Left lobe of liver (tissue), 2 donors: ENCODE measurements at places on chromosomes 6 and 20.

- DNase-seq = no peak
Measured at GRCh38 chr6:62013719-62014118, 272.3 kb downstream of the KHDRBS2 start.

DNA sequence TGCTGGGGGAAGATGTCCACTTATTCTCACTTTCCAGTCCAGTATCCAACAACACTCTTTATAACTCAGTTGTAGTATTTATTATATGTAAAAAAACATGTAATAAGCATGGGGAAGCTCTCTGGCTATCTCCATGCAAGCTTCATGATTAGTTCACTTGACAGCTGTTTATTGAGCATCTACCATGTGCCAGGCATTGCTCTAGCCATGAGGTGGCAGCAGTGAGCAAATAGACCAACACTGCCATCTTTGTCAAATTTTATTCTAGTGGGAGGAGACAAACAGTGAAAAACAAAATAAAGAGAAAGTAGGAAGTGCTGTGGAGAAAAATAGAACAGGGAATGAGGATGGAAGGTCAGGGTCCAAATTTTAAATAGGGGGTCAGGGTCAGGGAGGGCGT lies 131.8 kb downstream of the CFAP61 start:
- no peak for DNase-seq

GRCh38 chr20:16760431-16761304 lies 12.5 kb downstream of the OTOR start:
- no peak for DNase-seq

DNA sequence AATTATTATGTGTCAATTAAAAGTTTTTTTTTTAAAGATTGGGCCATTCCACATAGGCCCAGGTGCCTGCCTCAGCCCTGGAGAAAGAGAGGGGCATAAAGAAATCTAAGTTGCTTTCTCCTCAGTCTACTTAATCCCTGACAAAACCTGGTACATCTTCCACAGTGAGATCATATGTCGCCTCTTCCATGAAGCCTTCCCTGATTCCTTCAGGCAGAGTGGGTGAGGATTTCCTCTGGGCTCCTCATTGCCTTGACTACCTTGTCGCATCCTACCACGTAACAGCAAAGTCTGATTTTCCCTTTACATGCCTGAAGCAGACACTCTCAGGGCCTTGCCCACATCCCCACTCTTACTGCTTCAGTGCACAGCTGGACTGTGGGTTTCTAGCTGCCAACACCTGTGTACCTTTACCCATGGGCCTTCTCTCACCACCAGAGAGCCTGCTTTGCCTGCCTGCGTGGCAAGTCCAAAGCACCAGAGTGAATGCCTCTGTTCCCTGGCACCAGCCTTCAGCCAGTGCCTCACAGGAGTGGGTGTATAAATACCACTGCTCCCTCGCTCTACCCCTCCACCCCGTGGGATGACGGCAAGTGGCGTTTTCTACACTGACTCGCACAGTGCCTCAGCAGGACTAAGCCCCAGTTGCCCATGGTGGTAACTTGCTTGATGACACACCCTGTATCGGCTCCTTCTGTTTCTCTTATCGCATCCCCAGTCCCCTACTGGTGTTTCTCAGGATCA lies 68.0 kb downstream of the EYA2 start:
- no peak for DNase-seq

DNA sequence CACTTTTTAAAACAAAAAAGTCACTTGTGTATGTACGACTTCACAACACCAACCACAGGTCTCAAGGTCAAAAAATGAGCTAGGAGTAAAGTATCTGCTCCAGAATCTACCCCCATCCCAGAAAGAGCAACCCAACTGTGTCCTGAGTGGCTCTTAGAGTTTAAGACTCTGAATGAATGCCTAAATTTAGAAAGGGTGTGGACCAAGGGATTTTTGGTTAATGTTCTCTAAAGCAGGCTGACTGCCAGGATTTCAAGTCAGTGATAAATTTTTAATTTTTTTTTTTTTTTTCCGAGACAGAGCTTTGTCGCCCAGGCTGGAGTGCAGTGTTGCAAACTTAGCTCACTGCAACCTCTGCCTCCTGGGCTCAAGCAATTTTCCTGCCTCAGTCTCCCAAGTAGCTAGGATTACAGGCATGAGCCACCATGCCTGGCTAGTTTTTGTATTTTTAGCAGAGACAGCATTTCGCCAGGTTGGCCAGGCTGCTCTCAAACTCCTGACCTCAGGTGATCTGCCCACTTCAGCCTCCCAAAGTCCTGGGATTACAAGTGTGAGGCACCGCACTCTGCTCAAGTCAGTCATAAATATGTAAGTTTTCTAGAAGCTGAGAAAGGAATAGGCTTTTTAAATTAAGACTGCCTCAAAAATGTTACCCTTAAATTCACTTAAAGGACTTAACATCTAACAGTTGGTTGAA lies 20.2 kb downstream of the STAU1 start:
- DNase-seq = no peak

DNA sequence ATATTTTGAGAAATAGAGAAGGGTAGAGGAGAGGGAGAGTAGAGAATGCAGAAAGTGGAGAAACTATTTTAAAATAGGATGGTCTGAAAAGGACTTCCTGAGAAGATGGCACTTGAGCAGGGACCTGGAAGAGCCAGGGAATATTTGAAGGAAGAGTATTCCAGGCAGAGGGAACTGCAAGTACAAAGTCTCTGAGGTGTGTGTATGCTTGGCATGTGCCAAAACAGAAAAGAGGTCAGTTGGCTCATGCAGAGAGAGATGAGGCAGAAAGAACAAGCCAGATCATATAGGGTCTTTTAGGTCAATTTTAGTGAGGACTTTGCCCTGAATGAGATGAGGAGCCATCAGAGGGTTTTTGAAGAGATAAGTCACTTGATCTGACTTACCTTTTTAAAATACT lies 145.9 kb downstream of the FLRT3 start:
- DNase-seq = no peak
